ENCODE measurements at places on chromosomes 2 and 18.

GRCh38 chr2:231348704-231349373 is 46.7 kb upstream of the B3GNT7 start:
- no peak for DNase-seq

DNA sequence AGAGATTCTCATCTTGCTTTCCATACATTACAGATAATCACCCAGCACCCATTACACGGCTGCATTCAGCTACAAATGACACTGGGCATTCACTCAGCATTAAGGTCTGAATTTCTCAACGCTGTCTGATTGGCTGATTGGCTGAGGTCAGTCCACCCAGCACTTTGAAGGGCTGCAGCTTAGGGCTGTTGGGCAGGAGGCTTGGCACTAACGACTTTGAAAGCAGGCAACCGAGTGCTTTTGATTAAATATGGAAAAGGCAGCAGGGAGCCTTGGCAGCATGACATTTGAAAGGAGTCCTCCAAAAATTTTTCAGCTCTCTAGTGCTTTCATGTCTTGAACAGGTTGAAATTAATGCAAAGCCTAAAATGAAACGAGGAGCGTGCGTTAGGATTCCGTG is 253.0 kb downstream of the DCDC2C start:
- no peak for DNase-seq

- DNase-seq: no peak
These were observed 981 bp downstream of the ST8SIA3 start for GRCh38 chr18:57353137-57353939.

GRCh38 chr2:28343184-28343942 is 49.3 kb upstream of the FOSL2 start:
- DNase-seq: no peak

DNA sequence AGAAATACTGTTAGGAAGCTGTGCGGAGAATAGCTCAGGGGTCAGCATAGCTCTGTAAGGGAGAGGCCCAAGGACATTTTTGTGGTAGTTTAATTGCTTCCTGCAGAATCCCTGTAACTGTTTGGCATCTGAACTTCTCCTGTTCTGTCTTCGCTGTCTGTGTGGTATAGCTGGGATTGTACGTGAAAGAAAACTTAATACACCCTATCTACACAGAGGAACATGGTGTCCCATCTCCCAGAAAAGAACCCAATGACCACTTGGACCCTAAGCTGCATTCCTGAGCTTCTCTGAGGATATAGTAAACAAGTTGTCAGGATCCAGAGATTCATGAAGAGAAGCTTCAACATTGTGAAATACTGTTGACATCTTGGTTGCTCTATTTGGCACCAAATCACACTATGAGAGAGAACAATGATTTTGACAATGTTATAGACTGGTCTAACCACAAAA is 81.3 kb downstream of the CDC42EP3 start:
- DNase-seq: no peak

DNA sequence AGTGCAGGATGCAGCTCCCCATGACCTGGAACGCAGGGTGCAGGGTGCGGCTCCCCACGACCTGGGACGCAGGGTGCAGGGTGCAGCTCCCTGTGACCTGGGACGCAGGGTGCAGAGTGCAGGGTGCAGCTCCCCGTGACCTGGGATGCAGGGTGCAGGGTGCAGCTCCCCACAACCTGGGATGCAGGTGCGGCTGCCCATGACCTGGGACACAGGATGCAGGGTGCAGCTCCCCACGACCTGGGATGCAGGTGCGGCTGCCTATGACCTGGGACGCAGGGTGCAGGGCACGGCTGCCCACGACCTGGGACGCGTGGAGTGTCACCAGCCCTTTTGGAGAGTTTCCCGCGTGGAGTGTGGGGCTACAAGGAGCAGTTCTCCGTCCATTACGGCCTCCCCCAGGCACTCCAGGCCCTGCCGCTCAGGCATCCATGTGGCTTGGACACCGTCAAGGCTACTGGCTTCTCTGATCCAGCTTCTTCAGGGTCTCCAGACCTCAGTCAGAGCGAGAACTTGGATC is 38.7 kb downstream of the PXDN start:
- DNase-seq: no peak

GRCh38 chr2:149125031-149125725 is 86.7 kb downstream of the LYPD6B start:
- no peak for DNase-seq

DNA sequence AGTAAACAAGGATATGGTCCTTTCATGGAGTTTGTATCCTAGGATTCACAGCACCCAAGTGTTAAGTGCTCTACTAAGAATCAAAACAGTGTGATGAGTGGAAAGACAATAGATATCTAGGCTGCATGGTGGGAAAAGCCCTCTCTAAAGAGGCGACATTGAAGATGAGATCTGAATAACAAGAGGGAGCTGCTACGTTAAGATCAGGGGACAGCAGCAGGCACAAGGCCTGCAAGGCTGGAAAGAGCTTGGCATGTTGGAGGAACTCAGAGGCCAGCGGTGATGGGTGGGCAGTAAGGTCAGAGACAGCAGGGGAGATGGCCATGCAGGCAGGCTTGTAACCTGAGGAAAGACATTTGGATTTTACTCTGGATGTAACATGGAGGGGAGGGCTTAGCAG is 177.5 kb downstream of the GFPT1 start:
- no peak for DNase-seq

DNA sequence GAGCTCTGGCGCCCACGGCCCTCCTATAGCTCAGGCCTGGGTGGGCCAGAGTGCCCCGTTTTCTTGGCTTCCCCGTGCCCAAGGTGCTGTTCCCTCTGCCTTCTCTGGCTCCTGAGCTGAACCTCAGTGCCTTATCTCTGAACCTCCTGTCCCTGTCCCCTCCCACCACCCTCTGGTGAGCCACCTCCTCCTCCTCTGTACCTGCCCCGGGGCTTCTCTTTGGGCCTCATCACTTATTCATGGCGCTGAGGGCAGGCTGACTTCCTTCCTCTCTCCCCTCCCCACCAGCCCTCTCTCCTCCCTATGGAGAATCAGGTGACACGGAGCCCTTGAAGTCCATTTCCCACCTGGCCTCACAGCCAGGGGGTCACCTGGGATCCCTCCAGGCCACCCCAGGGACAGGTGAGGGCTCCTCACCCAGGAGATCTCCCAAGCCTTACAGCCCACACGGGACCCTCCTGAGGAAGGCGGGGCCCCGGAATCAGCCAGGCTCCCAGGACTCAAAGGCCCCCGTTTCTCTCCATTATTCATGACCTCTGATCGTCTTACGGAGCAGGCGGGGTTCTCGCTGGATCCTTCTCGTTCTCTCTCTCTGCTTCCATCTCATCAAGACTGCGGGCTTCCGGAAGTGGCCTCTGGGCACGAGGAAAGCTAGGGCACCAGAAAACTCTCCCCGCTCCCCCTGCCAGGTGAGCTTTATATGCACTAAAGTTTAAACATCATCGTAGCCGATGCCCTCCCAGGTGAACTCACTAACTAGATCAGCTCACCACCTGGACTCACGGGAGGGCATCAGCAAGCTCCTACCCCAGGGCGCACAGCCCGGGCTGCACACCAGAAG is at the start of gene LOXHD1:
Gene LOXHD1, minus strand, starts transcription at position 106 of the 841 bp plus-strand sequence. CDS start 187 bp downstream, outside the sequence.
- peak; percentile 59 for DNase-seq

- no peak for DNase-seq
These were observed 275.7 kb upstream of the FN1 start for GRCh38 chr2:215711471-215712034.

- peak; percentile 82 for DNase-seq
These were observed 59.6 kb downstream of the LONRF2 start for GRCh38 chr2:100262555-100263320.

GRCh38 chr2:82837588-82838304 is 1621.3 kb downstream of the SUCLG1 start:
- no peak for DNase-seq

DNA sequence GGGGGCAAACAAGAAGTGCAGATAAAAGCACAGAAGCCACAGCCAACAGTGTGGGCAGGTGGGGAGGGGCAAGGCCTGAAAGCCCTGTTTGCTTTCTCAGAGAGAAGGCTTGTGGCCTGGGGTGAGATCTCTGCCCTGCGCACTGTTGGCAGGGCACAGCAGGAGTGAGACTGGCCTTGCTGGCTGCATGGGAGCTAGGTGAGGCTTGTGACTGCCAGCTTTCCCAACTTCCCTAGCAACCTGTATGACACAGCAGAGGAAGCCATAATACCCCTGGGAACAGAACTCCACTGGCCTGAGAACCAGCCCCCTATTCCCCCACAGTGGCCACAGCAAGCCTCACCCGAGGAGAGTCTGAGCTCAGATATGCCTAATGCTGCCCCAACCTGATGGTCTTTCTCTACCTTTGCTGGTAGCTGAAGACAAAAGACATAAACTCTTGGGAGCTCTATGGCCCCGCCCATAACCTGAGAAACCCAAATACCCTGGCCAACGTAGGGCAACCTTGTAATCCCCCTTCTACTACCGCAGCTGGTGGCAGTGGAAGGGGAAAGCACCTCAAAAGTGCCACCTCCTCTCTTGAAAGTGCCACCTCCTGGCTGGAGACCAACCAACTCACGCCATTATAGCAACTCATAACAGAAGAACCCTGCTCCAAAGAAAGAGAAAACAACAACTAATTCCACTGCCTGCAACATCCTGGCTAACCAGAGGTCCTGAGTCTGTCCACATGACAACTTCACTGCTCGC is 44.4 kb downstream of the LCT start:
- no peak for DNase-seq

DNA sequence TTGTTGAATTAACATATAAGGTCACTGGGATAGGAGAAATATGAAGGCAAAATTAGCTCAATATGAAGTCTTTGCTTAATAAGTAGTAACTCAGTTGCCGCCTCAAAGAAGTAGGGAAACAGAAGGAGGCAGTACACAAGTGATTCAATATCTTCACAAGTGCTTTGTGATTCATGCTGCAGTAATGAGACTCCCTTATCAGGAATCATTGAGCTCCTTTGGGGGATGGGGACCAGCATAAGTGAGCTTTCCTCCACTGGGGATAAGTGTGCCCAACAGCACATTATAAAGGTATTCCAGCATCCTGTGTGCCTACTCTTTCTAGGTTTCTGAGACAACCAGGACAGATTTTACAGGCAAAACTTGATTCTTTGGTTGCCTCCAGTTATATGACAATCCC is 323.4 kb upstream of the UBE2E3 start:
- DNase-seq: no peak

DNA sequence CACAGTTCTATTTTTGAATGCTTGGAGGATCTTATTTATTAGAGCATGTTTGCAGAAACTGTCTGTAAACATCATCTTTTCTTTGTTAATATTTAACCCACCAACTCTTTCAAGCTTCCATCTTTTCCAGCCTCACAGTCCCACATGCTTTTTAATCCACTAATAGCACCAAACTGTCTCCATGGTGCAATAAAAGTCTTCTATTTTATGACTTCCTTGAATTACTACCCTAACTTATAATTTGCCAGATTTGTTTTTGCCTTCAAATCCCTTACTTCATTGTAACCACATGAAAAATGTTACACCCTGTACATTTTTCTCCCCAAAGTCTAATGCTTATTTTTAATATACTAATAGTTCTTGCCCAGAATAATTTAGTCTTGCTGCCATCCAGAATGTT is 792.6 kb downstream of the PLCL1 start:
- DNase-seq: no peak

- no peak for DNase-seq
These were observed 129.7 kb downstream of the PHLPP1 start for GRCh38 chr18:62844850-62845643.

DNA sequence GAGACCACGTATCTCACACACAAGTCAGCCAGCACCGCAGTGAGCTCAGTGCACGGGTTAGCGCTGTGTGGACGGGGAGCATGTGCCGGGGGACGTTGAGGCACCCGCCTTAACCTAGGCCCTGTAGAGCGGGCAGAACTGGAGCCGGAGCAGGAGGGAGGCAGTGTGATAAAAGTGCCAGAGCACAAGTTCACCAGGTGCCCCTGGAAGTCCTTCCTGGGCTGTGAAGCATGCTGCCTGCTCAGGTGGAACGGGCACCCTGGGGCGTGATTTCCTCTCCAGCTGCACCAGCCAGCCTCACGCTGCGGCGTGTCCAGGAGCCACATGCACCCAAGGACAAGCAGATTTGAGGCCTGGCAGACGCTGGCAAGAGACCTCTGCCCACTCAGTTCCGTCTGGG is 50.3 kb downstream of the ITGB1BP1 start:
- no peak for DNase-seq

DNA sequence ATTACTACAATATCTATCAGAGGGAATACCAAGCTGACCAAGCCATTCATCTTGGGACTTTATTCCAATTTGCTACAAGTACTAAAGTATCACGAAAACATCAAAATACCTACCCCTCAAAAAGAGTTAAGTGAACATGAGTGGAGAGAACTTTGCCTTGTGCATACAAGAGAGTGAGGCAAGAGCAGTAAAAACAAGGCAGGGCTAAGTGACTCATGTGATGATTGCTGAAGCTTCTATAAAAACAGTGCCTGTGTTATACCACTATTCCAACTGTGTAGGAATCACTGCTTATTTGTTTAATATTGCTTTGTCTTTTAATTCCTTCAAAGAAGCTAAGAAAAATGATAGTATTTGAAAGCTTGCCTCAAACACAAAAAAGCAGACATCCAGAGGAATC is 61.2 kb downstream of the FARSB start:
- no peak for DNase-seq

DNA sequence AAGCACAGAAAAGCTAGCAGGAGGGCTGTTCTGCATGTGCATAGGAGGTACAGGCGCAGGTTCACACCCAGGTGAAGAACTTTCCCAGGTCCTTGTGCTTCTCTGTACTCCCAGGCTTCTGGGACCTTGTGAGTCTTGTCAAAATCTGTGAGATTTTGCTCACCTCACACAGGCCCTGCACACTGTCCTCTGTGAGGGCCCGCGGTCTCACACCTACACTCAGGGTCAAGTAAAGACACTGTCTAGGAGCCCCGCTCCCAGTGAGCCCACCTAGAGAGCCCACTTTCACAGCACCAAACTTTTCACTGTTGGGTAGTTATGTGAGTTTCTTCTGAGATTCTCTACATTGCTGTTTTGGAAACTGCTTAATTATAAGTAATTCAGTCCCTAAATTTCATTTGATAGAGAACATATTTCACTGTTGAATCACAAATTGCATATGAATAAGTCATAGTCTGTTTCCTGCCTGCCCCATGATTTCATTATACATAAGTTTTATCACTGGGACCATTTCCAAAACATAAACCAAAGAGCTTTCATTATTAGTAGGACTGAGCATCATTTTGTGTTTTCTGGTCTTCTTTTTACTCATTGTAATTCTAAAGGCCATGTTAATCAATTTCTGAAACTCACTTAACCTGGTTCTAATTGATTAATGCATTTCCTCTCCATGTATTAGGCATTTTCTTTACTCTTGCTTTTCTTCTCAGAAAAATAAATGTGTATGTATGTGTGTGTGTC is 234.2 kb upstream of the SPOPL start:
- no peak for DNase-seq

DNA sequence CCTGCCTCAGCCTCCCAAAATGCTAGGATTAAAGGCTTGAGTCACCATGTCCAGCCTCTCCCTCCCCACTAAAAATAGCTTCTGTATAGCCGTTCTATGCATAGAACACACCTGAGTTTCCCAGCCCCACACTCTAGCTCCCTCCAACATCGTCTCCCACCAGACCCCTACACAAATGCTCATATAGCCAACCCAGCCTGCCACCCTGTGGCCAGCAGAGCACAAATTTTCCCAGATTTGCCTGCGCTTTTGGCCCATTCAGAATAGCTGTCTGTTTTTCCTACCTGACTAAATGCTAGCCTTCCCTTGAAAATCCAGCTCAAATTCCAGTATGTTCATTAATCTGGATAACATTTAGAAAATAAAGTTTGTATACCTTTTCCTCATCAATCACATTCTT is 22.8 kb downstream of the TRABD2A start:
- DNase-seq: no peak

Measured in cardiac septum (tissue), 1 donor.